ENCODE measurements at places on chromosomes 12 and 14.
A peak's percentile ranks its signal among the peaks of the same experiment; 100 is the strongest.

DNA sequence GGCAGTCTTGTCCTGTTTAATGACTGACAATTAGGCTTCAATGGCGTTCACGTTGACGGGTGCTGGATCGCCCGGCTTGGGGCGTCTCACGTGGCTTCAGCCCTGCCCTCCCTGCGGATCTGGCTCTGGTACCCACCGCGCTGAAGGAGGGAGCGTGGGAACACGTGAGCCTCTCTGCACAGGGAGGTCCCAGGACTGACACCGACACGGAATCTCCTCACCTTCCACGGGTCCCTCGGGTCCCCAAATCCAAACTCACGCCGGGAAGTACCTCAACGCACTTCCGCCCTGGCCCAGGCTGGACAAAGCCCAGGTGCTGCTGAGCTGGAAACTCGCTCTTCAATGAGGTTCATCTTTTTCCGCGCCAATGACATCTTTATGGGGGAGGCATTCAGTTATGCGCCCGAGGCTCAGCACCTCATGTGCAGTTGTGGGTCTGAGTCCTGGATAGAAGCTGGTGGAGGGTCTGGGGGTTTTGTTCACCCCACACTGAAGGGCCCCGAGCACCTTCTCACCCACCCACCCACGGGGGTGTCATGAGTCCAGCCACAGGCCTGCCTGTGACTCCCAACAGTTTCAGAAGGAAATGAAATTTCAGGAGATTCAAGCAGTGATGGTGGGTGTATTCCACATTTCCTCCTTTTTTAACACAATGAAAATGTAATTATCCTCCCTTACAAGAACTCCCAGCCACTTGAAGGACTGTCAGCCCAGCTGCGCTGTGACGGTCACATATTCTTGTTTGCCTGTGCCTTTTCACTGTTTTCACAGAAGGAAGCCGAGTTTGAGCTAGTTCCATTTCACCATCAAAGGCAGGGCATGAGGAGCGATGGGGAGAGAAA is 251.7 kb upstream of the SFSWAP start:
- no peak for DNase-seq

- no peak for DNase-seq
Observed at GRCh38 chr14:102817318-102817717, 40.1 kb downstream of the TRAF3 start.

DNA sequence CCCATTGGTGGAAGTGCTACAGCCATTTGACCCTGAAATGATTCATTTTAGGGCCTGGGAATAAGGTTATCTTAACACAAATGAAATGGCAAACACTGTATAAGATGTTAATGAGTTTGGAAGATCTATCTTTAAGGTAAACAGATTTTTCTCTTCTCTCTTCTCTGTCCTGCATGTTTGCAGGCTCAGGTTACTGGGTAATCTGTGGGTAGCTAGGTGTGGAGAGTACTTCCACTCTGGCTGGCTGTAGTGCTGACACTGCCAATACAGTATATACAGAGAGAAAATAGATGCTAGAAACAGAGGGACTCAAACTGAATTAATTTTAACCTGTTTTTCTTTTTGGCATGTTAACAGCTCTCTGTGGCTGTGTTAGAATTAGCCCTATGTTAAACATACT is 84.6 kb downstream of the SLC38A6 start:
- peak; percentile 69 for DNase-seq

GRCh38 chr12:49888461-49889151 is 15.1 kb downstream of the FAIM2 start:
- DNase-seq = no peak

- no peak for DNase-seq
Observed at GRCh38 chr14:105299654-105300541, 903 bp downstream of the BRF1 start.

Measured in NCI-H524 (cell line).